ENCODE measurements at places on chromosomes 13 and 19. TPM values are rescaled to one million over a fixed set of nuclear protein-coding genes. Genes with fewer than 3 reads are reported as not detected.

GRCh38 chr19:33510462-33511194 is 11.0 kb downstream of the PEPD start:
- no peak for DNase-seq

- DNase-seq, result no peak
Observed at GRCh38 chr13:23147827-23148226, 33.0 kb upstream of the SGCG start.

- DNase-seq, result peak; percentile 30
Observed at GRCh38 chr19:28289295-28290063, 923.5 kb downstream of the UQCRFS1 start.

- DNase-seq, result no peak
Observed at GRCh38 chr19:5142725-5143097, 173.8 kb downstream of the KDM4B start.

- no peak for DNase-seq
Observed at GRCh38 chr13:109738298-109738746, 48.1 kb downstream of the IRS2 start.

DNA sequence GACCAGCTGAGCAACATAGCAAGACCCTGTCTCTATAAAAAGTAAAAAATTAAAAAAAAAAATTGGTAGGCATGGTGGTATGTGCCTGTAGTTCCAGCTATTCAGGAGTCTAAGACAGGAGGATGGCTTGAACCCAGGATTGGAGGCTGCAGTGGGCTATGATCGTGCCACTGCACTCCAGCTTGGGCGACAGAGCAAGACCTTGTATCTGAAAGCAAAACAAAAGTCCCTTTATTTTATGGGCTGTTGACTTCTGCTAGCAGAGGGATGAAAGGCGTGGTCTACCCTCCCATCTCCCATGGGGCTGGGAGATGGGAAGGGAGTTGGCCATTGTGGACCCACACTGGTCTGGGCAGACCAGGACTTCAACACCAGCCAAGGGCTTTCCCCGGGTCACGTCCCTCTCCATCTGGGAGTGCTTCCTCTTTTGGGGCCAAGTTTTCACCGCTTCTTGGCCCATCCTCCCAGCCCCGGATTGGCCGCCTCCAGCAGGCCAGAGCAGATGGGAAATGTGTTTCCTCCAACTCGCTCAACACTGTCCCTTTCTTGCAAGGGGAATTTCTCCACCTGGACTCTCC is 2.2 kb upstream of the TNFSF9 start:
- peak; percentile 46 for DNase-seq

Gene NCAN
- not detected for total RNA-seq
